ENCODE measurements at places on chromosomes 16 and 17.

DNA sequence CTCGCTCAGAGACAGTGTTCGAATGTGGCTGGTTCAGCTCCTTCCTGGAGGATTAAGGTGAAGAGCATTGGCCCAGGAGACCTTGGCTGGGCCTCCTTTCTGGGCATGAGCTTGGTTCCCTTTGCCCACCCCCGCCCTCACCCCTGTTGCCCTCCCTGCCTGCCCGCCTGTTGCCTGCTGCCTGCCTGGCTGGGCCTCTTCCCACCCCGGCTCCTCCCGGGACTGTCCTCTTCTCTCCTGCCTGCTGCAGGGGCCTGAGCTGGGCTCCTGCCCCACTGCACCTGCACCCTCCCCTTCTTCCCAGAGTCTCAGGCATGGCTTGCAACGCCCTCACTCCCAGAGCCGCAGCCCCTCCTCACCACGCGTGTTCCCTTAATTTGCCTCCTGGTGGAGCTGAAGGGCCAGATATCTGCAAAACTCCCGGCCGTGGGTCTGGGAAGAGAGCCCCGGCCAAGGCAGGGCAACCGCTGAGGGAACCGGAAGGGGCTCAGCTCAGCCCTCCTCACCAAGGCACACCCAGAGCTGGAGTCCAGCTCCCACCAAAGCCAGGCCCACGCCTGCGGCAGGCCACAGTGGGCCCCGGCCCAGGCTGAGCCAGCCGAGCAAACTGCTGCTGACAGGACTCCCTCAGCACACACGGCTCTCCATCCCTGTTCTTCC is 31.2 kb downstream of the MNT start:
- DNase-seq, result no peak

DNA sequence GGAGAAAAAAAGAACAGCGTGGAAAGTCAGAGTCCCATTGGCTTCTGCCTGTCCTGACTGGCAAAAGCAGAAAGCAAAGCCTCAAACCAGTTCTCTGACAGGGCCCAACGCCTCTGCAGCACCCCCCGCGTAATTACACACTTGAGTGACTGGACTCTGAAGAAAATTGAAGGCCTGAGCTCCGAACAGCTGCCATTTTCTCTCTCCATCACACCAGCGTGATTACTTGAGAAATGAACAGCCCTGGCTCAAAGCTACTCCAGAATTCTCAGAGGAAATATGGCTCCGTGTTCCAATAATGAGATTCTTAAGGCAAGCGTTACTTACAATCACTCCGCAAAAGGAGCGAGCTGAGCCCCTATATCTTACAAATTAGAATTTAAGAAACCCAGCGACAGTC is 142.7 kb upstream of the C17orf78 start:
- no peak for DNase-seq

DNA sequence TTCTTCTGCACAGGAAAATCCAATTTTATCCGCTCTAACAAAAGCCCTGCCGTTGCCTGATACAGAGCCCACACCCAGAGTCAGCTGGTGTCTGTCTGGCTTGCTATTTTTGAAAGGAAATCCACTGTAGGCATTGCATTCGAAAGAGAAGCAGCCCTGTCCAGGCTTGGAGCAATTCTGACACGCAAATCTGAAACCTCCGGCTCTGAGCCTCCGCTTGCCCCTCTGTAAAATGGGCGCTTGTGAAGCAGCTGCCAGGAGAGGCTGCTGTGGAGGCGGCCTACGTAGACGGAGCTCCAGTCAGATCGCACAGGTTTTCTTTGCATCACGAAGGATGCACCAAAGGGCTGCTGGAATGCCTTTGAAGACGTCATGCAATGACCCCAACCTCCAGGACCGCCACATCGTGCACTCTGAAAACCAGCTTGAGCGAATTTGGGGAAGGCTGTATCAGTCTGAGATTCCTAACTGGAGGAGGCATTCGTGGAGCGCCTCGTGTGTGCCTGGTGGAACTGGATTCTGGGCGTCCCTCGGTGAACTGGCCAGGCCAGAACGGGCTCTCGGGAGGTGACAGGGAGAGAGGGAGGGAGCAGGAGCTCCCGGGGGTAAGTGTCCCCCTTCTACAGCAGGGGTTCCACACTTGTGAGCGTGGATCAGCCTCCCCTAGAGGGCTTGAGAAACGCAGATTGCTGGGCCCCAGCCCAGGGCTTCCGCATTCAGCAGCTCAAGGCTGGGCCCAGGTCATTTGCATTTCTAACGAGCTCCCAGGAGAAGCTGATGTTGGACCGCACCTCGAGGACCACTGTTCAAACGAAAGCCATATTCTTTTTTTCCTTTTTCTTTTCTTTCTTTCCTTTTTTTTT is 215.5 kb downstream of the MRTFB start:
- DNase-seq, result no peak

DNA sequence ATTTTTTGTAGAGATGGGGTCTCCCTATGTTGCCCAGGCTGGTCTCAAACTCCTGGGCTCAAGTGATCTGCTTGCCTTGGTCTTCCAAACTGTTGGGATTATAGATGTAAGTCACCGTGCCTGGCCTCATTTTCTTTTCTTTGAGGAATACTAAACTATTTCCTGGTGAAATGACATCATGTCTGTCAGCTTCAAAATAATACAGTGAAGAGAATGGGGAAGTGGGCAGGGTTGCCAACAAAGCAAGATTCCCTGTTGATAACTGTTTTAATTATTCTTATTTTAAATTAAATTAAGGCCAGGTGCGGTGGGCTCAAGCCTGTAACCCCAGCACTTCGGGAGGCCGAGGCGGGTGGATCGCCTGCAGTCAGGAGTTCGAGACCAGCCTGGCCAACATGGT is 21.1 kb downstream of the PIPOX start:
- no peak for DNase-seq

- DNase-seq, result no peak
These were observed 5.4 kb downstream of the HEATR3 start for GRCh38 chr16:50071075-50071671.

GRCh38 chr16:19517424-19518089 is 4.3 kb downstream of the GDE1 start:
- peak; percentile 35 for DNase-seq

GRCh38 chr17:50213026-50214022 is 11.9 kb upstream of the COL1A1 start:
- peak; percentile 37 for DNase-seq

All from A549 (cell line).